NCI-H524 (cell line): ENCODE measurements at places on chromosomes 12 and 14.

DNA sequence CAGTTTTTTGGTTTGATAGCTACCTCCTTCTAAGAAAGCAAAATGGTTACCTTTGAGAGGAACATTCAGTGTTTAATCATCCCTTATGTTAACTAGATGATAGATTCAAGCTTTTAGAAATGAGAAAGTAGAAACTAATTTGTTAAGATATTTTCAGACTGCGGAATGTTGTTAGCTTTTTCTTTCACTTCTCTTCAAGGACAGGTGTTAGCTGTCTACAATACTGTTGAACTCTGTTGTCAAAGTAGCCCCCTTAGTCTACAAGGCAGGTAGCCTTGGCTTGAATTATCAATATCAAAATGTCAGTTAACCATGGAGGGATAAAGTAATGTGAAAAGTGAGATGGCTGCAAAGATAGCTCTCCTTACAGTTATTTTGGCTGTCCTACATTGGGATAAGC is 14.8 kb downstream of the MAPK1IP1L start:
- DNase-seq, result no peak

DNA sequence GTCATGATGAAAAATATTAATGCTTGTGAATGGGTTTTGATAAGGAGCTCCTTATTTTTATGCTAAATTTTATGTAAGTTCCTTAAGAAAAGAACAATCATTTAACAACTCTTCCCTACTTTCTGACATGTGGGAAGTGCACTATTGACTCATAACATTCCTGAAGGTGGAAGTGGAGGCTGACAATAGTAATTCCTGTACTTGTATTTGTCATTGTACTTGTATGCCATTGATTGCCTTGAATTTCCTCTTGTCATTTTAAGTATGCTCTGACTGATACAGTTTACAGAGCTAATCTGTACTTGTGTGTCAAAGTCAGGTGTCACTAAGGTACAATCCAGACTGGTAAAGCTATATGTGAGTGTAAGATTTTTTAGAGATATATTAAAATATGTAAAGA is 440.0 kb downstream of the SLC16A7 start:
- no peak for DNase-seq

- DNase-seq, result no peak
These were observed 193.0 kb downstream of the TTC8 start for GRCh38 chr14:89017417-89017816.

GRCh38 chr12:109100741-109101140 is 3.3 kb downstream of the UNG start:
- DNase-seq, result no peak

DNA sequence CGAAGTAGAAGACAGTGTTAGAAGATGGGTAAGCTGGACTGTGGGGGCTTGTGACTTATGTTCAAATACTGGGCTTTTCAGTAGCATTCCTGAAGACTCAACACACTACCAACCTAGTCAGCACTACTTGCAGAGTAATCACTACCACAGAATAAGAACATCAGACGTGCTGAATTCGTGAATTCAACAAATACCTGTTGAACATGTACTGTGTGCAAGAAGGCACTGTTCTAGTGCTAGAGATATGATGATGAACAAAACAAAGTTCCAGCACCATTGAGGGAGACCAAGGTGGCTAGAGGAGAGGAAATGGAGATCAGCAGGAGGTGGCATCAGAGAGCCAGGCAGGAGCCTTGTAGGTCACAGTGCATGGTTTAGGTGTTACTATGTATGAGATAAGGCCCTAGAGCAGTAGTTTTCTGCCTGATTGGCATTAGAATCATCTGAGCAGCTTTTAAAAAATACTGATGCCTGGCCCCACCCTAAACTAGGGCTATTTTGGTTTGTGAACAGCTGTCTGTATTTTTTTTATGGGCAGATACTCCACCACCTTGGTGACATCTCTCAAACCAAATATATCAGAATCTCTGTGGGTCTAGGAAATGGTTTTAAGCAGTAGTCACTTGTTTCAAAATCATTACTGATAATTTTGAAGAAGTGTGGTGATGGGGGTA is 26.8 kb downstream of the FERMT2 start:
- no peak for DNase-seq

DNA sequence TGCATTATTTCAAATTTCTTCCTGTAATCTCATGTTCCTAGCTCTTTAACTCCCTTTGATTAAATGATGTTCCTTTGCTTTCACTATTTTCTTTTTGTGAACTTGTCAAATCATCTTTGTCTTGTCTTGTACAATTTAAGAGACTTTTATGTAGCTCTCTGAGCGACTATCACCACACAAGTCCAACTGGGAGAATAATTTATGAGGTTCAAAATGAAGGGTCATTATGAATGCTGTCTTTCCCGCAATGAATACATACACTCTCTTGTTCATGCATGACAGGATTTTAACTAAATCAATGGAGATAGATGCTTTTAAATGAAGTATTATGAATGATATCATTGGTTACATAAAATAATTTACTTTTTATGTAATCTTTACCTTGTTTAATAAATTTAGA is 407.4 kb downstream of the PAWR start:
- DNase-seq, result no peak

DNA sequence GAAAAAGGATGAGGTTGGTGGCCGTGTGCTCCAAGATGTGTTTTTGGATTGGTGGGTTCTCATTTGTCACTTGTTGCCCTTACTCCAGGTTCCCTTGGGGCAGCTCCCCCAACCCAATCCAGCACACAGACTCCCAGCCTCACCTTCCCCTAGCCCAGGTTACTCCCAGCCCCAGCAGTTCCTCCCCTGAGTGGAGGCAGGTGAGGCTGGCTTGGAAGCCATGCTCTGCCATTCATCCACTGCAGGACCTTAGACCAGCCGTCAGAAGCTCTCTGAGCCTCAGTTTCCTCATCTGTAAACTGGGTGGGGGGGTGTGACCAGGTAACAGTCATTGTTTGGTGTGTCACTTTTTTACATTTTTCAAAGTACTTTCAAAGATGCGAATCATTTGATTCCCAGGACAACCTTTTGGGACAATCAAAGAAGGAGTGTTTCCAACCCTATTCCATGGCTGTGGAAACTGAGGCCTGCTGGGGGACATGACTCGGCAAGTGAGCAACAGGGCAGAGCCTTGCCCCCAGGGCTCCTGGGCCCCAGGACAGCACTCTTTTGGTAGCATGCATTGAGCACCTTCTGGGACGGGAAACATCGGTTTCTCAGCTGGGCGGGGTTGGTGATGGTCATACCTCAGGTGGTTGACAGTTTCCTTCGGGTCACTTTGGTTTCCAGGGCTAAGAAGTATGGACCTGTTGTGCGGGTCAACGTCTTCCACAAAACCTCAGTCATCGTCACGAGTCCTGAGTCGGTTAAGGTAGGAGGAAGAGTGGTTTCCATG is 7.2 kb downstream of the CYP46A1 start:
- DNase-seq, result no peak

GRCh38 chr14:64468451-64468850 is 3.2 kb downstream of the AKAP5 start:
- no peak for DNase-seq

- DNase-seq, result no peak
These were observed 380.8 kb downstream of the EGLN3 start for GRCh38 chr14:33569821-33570687.

DNA sequence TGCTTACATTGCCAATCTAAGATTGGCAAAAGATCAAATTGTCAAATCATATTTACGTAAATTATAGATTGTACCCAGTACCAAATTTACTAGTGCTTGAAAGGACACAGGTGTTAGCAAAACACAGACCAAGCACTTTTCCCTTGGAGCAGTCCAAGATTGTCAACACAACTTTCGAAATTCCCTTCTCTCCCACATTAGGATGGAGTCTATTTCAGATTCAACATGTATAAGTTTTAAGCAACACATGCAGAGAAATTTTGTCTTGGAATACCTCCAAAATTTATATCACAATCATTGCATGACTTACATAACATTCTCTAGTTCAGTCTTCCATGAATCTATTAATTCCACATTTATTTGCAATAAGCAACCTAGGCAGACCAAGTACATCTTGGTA is 74.9 kb upstream of the SLCO1C1 start:
- DNase-seq, result no peak

DNA sequence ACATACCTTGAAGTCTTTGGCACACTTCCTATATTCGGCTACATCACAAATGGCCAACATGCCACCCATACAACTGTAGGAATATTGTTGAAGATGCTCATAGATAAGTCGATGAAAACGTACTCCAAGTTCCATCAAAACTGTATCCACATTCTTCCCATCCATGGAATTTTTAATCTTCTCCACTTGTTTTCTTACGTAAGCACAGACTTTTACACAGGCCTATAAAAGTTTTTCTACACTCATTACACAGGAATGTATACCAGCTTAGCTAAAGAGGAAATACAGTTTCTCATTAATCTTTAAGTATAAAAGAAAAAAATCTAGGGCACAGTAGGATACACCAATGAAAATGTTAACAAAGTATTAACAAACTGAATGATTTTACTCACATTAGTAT is 59.1 kb downstream of the EXOC5 start:
- DNase-seq, result no peak

- no peak for DNase-seq
These were observed 10.0 kb upstream of the GPR19 start for GRCh38 chr12:12705838-12706520.

GRCh38 chr14:98743536-98743935 is 528.5 kb downstream of the BCL11B start:
- no peak for DNase-seq

DNA sequence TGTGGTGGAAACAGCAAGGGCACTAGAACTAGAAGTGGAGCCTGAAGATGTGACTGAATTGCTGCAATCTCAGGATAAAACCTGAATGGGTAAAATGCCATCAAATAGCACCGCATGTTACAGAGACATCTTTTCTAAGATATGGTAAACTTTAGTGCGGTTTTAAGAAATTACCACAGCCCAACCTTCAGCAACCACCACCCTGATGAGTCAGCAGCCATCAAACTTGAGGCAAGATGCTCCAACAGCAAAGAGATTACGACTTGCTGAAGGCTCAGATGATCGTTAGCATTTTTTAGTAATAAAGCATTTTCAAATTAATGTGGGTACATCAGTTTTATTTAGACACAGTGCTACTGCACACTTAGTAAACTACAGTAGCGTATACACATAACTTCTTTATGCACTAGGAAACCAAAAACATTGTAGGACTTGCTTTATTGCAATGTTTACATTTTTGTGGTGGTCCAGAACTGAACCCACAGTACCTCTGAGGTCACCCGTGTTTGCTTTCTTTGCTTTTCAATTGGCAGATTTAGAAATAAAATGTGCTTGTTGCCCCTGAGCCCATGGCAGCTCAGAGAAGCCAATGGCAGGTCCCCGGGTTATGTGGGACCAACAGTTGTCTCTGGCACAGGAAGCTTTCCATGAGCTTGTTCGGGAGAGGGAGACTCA is 15.9 kb downstream of the GOLGA3 start:
- no peak for DNase-seq
